ENCODE measurements at places on chromosomes 3 and 15. TPM values are rescaled to one million over a fixed set of nuclear protein-coding genes. Genes with fewer than 3 reads are reported as not detected.

PROK2 gene
- not detected for total RNA-seq

DNA sequence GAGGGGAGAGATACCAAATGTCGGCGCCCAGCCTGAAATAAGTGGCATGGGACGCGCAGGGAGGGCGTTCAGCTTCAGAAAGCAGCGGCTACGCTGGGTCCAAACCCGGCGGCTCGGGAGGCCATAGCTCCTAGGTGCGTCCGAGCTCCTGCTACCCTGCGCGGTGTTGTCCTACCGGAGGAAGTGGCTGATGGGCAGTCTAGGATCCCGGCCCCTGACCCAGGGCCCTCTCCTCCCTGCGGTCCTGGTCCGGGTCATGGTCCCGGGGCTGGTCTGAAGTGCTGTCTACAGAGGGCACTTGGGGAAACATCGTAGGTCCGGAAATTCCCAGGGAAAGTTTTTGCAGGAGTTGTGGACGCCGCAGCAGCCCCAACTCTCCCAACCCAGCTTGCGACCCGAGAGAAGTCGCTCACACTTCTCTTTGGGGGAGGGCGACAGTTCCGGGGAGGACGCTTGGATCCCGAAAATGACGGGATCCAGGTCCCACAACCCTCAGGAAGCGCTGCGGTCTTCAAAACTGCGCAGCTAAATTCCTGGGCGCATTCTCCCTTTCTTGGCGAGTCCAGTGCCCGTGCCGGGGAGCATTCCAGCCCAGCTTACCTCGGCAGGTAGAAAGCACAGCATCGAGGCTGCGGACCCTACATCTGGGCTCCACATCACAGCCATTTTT is 9.1 kb upstream of the FOXB1 start:
- no peak for DNase-seq

LRRC31 gene
- total RNA-seq, result not detected

DNA sequence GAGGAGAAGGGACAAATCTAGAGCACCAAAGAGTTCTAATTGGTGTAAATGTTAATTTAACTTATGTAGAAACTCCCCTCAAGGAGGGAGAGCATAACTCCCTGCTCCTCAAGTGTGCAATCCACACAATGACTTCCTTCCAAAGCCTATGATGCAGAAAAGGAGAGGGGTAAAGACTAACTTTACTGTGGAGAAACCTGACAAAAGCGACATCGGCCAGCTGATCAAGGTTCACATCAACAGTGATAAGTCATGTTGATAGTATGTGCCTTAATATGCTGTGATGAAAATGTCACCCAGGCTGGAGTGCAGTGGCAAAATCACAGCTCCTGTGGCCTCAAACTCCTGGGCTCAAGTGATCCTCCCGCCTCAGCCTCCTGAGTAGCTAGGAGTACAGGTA is 76.5 kb downstream of the TFDP2 start:
- DNase-seq, result no peak

- no peak for DNase-seq
These were observed 15.0 kb downstream of the SPTSSB start for GRCh38 chr3:161356287-161356686.

GRCh38 chr15:32824777-32825176 is 107.0 kb downstream of the GREM1 start:
- peak; percentile 61 for DNase-seq

- no peak for DNase-seq
These were observed 60.7 kb upstream of the HEG1 start for GRCh38 chr3:125116311-125117080.

DNA sequence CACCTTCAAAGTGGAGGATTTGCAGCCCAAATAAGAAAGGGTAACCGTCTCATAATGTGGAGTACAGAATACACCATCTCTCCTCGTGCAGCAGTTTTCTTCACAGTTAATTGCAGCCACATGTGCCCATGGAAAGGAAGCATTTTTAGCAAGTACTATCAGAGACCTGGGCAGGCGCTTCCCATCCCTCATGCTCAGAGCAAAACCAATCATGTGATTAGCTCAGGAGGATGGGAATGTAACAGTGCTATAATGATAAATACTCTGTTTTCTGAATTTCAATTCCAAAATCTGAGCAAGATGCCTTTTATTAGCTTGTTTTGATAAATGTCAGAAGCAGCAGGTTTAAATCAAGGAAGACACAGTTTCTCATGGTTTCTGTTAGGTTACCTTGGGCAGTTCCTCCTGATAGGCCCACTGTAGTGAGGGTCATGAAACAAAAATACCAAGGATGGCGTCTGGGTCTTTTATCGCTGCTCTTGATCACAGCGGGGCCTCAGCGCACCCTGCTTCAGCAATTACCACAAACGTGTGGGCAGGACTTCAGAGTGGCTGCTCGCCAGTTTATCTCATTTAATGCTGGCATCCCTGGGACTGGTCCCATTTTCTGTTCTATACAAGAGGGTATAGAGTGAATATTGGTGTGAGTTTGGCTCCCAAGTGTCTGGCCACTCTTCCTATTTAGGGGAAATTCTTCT is 92.6 kb upstream of the VGLL4 start:
- DNase-seq, result no peak

GRCh38 chr15:84831613-84832012 is 14.5 kb downstream of the ALPK3 start:
- DNase-seq, result peak; percentile 33

GRCh38 chr3:10855871-10856662 is 40.0 kb downstream of the SLC6A11 start:
- DNase-seq, result no peak

GRCh38 chr3:170469151-170470062 is 50.7 kb downstream of the CLDN11 start:
- DNase-seq, result no peak

DNA sequence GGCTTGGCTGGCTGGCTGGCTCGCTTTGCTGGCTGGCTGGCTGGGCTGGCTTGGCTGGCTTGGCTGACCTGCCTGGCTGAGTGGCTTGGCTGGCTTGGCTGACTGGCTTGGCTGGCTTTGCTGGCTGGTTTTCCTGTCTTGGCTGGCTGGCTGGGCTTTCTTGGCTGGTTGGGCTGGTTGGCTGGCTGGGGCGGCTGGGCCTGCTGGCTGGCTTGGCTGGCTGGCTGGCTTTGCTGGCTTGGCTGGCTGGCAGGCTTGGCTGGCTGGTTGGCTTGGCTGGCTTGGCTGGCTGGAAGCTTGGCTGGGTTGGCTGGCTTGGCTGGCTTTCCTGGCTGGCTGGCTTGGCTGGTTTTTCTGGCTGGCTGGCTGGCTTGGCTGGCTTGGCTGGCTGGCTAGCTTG is 435.6 kb downstream of the GOLGA6L6 start:
- DNase-seq, result no peak

GRCh38 chr15:90062462-90062932 is 39.8 kb downstream of the IDH2 start:
- no peak for DNase-seq

Measured in endothelial cell of umbilical vein (primary cell).